ENCODE measurements at places on chromosomes 16 and 17. TPM values are rescaled to one million over a fixed set of nuclear protein-coding genes. Genes with fewer than 3 reads are reported as not detected.

MYOCD gene
- total RNA-seq, result not detected

BFAR gene
- 69.7 TPM for total RNA-seq

ERI2 gene
- total RNA-seq, result 41.8 TPM

CA5A gene
- not detected for total RNA-seq

TAT gene
- total RNA-seq, result not detected

TRPV2 gene
- 4.9 TPM for total RNA-seq

PYY gene
- not detected for total RNA-seq

TRIM65 gene
- total RNA-seq, result 60.4 TPM

CLDN7 gene
- total RNA-seq, result 0.65 TPM

TBC1D3B gene
- total RNA-seq, result 12.8 TPM

IL17C gene
- total RNA-seq, result 0.86 TPM

TOX3 gene
- total RNA-seq, result not detected

ZG16B gene
- 2.6 TPM for total RNA-seq

VAT1L gene
- total RNA-seq, result not detected

CD300A gene
- total RNA-seq, result 3.5 TPM

KRTAP2-1 gene
- total RNA-seq, result not detected

SPATA22 gene
- not detected for total RNA-seq

ERN2 gene
- total RNA-seq, result 2.5 TPM

TBC1D10B gene
- total RNA-seq, result 74.8 TPM

SLC39A11 gene
- 51.5 TPM for total RNA-seq

TMEM235 gene
- total RNA-seq, result not detected

SLC52A1 gene
- total RNA-seq, result not detected

CHRNB1 gene
- 15.6 TPM for total RNA-seq

RCVRN gene
- not detected for total RNA-seq

CMTM2 gene
- 0.91 TPM for total RNA-seq

FNDC8 gene
- total RNA-seq, result not detected

KRT31 gene
- not detected for total RNA-seq

WFDC1 gene
- total RNA-seq, result not detected

PNMT gene
- not detected for total RNA-seq

CDC6 gene
- total RNA-seq, result 132 TPM

KIF2B gene
- total RNA-seq, result not detected

TP53TG3F gene
- total RNA-seq, result not detected

NPIPA2 gene
- 10.7 TPM for total RNA-seq

SOX8 gene
- 2.3 TPM for total RNA-seq

STH gene
- total RNA-seq, result not detected

MRM1 gene
- total RNA-seq, result 18.6 TPM

CDYL2 gene
- total RNA-seq, result 2.5 TPM

BAIAP3 gene
- 3.2 TPM for total RNA-seq

CCDC92B gene
- not detected for total RNA-seq

FOXC2 gene
- not detected for total RNA-seq

GPR179 gene
- total RNA-seq, result 1.1 TPM

TNK1 gene
- total RNA-seq, result 6.4 TPM

DLX3 gene
- total RNA-seq, result not detected

KRT9 gene
- not detected for total RNA-seq

PABPN1L gene
- not detected for total RNA-seq

TLCD2 gene
- not detected for total RNA-seq

CBFA2T3 gene
- 48.0 TPM for total RNA-seq

PRSS21 gene
- total RNA-seq, result 75.1 TPM

NT5C gene
- 107 TPM for total RNA-seq

CCL8 gene
- total RNA-seq, result not detected

TCAP gene
- 2.7 TPM for total RNA-seq

PRDM7 gene
- total RNA-seq, result not detected

KRT13 gene
- total RNA-seq, result not detected

MRPS34 gene
- total RNA-seq, result 176 TPM

OR1A1 gene
- not detected for total RNA-seq

INO80E gene
- 129 TPM for total RNA-seq

KRTAP9-8 gene
- not detected for total RNA-seq

SPHK1 gene
- total RNA-seq, result 0.78 TPM

SNAI3 gene
- 3.3 TPM for total RNA-seq
